ENCODE measurements at places on chromosomes 16 and 17. TPM values are rescaled to one million over a fixed set of nuclear protein-coding genes. Genes with fewer than 3 reads are reported as not detected.

DNA sequence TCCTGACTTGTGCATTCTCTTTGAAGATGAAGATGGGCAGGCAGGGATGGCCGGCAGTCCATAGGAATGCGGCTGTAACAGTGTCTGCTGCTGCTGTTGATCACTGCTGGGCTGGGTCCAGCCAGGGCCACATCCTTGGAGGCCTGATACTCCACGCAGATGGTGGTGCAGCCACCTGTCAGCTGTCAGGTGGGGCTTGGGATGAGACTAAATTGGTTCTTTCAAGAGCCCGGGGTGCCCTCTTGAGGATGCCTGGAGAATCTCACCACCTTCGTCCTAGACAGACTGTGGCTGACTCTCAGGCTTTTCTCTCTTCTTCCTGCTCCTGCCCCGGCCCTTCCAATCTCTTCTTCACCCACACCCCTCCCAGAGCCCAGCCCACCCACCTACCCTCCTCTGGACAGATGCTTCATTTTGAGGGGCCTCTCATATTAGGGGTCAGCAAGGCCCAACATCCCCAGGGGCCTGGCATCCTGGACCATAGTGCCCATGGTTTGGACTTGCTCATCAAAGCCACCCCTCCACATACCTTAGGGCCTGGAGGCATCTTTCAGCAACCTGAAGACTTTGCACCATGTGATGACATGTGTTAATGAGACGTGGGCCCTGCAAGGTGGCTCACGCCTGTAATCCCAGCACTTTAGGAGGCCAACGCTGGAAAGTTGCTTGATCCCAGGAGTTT is 19.1 kb downstream of the OSBPL7 start:
- no peak for DNase-seq
- no peak overlapping the region for H3K4me3 ChIP-seq
- no peaks in the 10 kb centered on the region for H3K27me3 ChIP-seq
- no peaks in the 10 kb centered on the region for H3K4me1 ChIP-seq
- no peak overlapping the region for H3K27ac ChIP-seq

- no peaks in the 10 kb centered on the region for H3K36me3 ChIP-seq
- DNase-seq = no peak
- H3K27me3 ChIP-seq = no peaks in the 10 kb centered on the region
- no peak overlapping the region for H3K27ac ChIP-seq
- H3K4me1 ChIP-seq = no peaks in the 10 kb centered on the region
- H3K4me3 ChIP-seq = no peak overlapping the region
Observed at GRCh38 chr16:74100395-74101326, 196.0 kb upstream of the PSMD7 start.

- H3K36me3 ChIP-seq = peaks cover 93% of the 10 kb centered on the region
- H3K27ac ChIP-seq = no peak overlapping the region
- H3K4me3 ChIP-seq = no peak overlapping the region
- H3K27me3 ChIP-seq = no peaks in the 10 kb centered on the region
- peaks cover 3% of the 10 kb centered on the region for H3K4me1 ChIP-seq
Observed at GRCh38 chr17:4548721-4549531, 6.3 kb downstream of the MYBBP1A start.

GRCh38 chr17:68029512-68030215 is 5.9 kb upstream of the KPNA2 start:
- H3K4me3 ChIP-seq = no peak overlapping the region
- no peaks in the 10 kb centered on the region for H3K27me3 ChIP-seq
- no peak for DNase-seq
- H3K4me1 ChIP-seq = no peaks in the 10 kb centered on the region

- H3K4me1 ChIP-seq = peaks cover 14% of the 10 kb centered on the region
- H3K4me3 ChIP-seq = no peak overlapping the region
- no peak overlapping the region for H3K27ac ChIP-seq
- H3K27me3 ChIP-seq = peaks cover 33% of the 10 kb centered on the region
Observed at GRCh38 chr16:3013491-3013951, 798 bp downstream of the CLDN9 start.

CDK3 gene
- total RNA-seq = 9.6 TPM

TEX19 gene
- not detected for total RNA-seq

All from upper lobe of right lung (tissue), 1 donor.